ENCODE measurements at places on chromosomes 7 and 10.

GRCh38 chr7:105790996-105791395 lies 85.4 kb downstream of the ATXN7L1 start:
- no peak for DNase-seq

DNA sequence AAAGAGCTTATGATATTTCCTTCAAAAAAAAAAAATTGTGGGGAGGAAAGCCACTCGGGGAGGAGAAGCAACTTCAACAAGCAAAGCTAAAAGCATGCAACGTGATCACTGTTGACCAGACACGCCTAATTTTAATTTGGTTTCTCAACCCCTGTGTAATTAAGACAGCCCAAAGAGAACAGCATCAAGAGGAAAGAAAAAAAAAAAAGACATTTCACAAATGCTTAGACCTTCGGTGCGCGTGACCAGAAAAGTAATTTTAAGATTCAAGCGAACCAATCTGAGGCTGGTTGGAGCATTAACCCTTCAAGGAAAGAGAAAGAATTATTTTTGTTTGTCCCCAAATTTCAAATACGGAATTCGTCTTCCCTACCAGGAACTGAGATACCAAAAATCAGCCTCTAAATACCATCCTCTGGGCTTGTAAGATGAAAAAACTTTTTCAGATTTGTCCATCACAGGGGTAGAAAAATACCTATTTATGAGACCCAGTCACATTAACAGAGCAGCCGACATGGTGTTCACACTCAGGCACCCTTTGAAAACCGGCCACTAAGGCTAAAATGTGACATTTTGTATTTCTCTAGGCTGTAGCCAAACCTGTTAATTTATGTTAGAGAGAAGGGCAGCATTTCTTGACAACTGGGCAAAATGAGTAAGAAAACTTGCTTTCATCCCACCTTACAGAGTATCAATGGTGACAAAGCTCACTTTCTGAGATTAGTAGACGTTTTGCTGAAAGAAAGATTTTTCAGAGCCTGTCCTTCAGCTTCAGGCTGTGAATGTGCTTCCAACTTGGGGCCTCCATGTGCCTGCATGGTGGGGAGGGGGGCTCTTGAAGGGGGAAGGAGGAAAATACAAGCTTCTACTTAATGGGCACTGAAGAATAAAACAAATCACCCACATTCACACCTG lies 179.9 kb upstream of the KLF14 start:
- DNase-seq: no peak

DNA sequence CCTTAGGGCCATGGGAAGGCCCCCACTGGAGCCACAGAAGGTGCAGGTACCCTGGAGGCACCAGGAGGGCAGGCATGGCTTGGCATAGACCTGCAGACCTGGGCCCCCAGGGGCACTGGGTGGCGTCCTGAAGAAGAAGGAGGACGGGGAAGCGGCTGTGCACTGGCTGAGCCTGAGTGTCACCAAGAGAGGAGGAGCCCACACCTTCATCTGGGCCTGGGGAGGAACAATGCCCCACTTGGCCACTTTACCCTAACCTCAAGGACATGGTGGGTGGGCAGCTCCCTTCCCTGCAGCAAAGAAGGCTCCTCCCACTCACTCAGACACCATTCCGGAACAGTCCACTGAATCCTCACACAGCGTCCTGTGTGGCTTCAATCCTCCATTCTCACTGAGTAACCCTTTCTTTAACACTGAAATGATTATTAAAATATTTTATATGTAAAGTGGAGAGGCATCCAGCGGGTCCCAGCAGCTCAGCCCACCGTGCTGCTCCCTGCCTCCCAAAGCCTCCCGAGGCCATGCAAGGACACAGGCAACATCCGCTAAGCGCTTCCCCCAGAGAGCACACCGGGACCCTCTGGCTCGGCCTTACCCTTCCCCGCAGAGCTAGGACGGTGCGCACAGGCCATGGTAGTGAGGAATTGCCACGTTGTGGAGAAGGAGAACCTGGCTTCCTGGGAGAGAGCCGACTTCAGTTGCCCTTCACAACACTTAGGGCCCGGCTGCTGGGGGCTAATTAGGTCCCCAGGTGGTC lies 516.7 kb upstream of the MGMT start:
- DNase-seq: no peak

DNA sequence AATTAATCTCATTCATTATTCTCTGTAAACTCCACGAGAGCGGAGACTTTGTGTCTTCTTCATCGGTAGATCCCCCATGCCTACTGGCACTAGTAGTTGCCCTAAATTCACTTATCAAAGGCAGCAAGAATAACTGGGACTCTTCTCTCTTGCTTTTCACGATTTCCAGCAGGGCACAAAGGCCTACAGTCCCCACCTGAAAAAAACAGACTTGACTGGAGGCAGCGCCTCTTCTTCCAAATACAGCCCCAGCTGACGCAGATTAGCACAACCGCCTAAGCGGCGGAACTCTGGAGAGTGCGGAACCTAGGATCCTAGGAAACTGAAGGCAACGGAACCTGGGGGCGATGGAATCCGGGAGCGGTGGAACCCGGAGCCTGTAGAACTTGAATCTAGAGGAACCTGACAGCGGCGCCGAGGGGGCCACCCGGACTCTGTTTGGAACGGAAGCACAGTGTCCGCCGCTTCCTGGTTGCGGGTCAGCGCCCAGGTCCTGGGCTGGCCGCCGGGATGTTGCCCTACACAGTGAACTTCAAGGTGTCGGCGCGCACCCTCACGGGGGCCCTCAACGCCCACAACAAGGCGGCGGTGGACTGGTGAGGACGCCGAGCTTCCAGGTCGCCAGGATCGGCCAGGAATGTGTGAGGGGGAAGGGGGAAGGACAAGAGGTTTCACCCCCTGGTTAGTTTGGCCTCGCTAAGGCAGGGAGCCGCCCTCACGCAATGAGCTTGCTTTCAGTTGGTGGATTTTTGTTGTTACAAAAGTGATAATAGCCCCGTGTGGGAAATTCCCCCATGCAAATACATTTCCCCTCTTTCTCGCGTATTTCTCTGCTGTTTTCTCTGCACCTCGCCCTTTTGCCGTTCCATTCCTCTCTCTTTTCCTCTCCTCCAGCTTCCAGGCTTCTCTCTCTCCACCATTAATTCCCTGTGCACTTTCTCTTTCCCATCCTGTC lies at the start of gene WDR11:
Gene WDR11 (plus strand): TSS at position 452 of the 955 bp plus-strand sequence. CDS start 59 bp downstream, at position 511.
- DNase-seq: peak; percentile 74

GRCh38 chr7:135802697-135803096 lies 54.1 kb upstream of the FAM180A start:
- no peak for DNase-seq

DNA sequence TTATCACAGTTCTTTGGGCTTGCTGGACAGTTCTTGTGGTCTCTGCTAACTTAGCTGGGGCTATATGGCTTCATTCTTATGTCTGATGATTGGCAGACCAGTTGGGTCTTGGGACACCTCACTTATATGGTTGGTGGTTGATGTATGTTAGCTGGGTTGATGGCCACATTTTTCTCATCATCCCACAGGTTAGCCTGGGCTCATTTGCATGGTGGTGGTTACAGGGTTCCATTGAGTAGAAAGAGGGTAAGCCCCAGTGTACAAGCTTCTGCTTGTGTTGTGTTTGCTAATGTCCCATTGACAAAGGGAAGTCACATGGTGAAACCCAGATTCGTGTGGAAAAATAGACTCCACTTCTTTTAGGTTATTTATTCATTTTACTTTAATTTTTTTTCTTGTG lies 40.6 kb downstream of the TMEM60 start:
- DNase-seq: no peak

DNA sequence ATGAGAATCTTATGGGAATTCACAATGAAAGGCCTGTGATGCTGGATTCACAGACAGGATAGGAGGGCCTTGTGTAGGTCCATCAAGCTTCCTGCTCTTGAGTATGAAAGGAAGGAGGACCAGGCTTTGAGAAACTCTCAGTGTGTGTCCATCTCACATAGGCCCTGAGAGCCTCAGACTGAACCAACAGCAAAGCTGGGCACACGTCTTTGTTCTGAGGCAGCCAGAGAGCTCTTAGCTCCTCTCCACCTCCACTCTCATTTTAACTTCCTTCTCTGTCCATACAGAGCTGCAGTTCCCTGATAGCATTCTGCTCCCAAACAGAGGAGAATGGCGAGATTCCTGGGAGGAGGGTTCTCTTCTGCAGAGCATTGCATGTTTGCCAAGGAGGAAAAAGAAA lies 515.6 kb downstream of the CALN1 start:
- no peak for DNase-seq

DNA sequence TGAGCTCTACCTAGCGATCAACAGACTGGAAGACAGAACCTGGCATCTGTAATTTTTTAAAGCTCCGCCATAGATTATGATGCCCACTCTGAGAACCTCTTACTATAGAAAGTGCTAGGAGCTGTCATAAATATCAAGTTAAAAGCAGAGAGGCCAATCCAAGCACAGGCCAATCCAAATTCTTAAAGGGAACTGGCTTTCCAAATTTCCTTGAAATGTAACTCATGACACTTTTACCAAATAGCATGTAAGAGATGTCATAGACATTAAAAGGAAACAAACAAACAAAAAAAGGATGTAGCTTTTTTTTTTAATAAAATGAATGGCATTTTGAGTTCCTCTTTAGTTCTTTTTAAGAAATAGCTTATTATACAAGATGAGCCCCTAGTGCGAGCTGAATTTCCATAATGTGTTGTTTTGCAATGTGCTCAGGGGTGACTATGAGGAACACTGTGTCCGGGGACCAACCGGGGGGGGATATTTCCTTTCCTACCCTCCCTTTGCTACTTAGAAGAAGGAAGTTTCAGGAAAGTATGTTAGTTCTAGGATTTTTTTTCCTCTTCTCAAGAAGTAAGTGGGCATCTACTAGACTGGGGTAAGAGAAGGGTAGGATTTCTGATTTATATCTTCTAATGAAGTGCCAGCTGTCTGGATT lies 23.7 kb upstream of the MRC1 start:
- DNase-seq: no peak

GRCh38 chr10:69483963-69484362 lies 32.7 kb downstream of the TSPAN15 start:
- no peak for DNase-seq

- no peak for DNase-seq
Measured at GRCh38 chr10:68606918-68607317, 46.8 kb downstream of the TET1 start.

DNA sequence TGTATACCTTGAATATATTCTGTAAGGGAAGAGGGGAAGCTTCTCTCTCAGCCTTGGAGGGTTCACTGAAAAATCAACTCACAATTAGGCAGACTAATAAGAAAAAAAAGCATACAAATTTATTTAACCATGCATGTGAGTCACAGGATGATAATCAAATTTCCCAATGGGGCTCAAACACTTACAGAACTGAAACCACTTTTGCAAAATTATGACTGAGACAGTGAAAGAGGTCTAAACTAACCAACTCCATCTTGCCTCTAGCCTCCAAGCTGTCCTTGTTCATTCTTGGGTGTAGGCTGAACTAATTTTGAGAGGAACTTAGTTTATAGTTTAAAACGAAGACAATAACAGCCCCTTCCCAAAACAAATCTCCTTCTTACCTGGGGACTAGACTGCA lies 618.3 kb upstream of the AUTS2 start:
- DNase-seq: no peak

DNA sequence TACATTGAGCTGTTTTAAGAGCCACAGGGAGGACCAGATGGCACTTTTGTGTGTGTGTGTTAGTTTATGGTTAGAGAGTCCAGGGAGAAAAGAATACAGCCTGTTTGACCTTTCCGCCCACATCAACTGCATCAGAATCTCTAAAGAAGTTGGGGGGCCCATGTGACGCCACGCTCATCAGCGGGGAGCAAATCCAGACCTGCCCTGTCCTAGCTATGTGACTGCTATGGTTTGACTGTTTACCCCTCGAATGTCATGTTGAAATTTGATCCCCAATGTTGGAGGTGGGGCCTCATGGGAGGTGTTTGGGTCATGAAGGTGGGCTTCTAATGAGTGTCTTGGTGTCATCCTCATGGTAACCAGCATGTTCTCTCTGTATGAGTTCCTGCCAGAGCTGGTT lies 128.0 kb downstream of the ADRA2A start:
- DNase-seq: no peak

- peak; percentile 77 for DNase-seq
Measured at GRCh38 chr7:92634924-92635519, 44.8 kb upstream of the FAM133B start.

GRCh38 chr10:85557077-85557476 lies 809.5 kb downstream of the GRID1 start:
- DNase-seq: no peak

DNA sequence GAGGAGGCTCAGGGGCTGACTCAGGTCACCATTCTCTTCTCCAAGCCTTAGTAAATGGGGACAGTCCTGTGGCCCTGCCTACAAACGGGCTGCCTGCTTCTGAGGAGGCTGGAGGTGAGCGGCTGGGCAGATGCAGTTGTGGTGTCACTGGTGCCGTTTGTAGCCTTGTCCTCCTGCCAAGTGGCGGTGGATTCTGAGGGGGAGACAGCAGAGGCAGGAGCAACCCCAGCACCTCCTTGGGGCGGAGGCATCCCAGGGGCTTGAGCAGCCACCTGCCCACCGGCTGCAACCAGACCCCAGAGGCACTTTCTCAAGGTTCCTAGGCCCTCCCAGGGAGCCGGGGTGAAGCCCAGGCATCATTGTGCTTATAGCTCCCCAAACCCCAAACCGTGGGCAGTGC lies 112.5 kb downstream of the ZMIZ1 start:
- DNase-seq: no peak

- no peak for DNase-seq
Measured at GRCh38 chr10:132506711-132507408, 30.7 kb upstream of the INPP5A start.

GRCh38 chr7:134890246-134891240 lies 95.8 kb upstream of the AGBL3 start:
- no peak for DNase-seq

DNA sequence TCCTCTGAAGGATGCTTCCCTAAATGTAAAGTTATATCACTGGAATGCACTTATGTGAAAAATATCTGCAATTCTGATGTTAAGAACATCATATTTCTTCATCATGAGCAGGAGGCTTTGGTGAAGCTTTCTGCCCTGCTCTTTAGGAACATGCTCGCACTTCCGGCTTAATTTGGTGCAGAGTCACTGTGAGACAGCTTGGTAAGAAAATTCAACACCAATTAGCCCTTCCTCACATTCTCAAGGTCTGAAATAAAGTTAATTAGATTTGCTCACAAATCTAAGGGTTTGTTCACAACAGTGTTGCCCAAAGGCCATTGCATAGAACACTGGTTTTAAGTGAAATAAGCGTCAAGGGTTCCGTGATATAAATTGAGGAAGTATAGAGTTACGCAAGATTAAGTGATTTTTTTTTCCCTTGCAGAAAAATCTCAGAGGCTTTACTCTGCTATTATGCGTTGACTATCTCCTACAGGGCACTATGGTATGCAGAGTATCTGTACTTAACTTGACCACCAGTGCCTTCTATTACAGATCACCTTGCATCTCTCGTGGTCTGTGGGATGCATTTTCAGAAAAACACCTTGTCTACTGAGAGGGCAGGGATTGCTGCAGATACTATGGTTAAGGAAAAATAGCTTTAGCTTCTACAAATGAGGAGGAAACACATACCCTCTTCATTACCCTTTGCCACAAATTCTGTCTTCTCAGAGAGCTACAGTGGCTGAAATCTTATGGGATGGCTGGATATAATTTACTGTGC lies 953.9 kb downstream of the TYW1 start:
- DNase-seq: no peak

Measured in bone marrow (tissue), 2 donors.